Adipose tissue (tissue), 3 donors: ENCODE measurements at places on chromosomes 16 and 17. TPM values are rescaled to one million over a fixed set of nuclear protein-coding genes. Genes with fewer than 3 reads are reported as not detected.

The DNAI2 gene
- not detected for polyA plus RNA-seq

The NAGS gene
- polyA plus RNA-seq = 0.34 TPM

The TOM1L1 gene
- polyA plus RNA-seq = 4.9 TPM

The CCL17 gene
- polyA plus RNA-seq = not detected

The SLFN14 gene
- not detected for polyA plus RNA-seq

The PDF gene
- polyA plus RNA-seq = 4.9 TPM

The C16orf54 gene
- polyA plus RNA-seq = 0.37 TPM

The KCTD19 gene
- 0.05 TPM for polyA plus RNA-seq

The ZNF385C gene
- 0.67 TPM for polyA plus RNA-seq

The TBC1D3K gene
- not detected for polyA plus RNA-seq

The RNF222 gene
- polyA plus RNA-seq = 0.03 TPM

The RNF227 gene
- polyA plus RNA-seq = 2.0 TPM

The TMEM238L gene
- polyA plus RNA-seq = not detected

The TEKT1 gene
- not detected for polyA plus RNA-seq

The IGFALS gene
- polyA plus RNA-seq = 0.45 TPM

The KPNA2 gene
- polyA plus RNA-seq = 3.6 TPM

The PRSS36 gene
- 3.4 TPM for polyA plus RNA-seq

The NETO2 gene
- 1.4 TPM for polyA plus RNA-seq

The CEMP1 gene
- polyA plus RNA-seq = 0.66 TPM

The MRPL38 gene
- polyA plus RNA-seq = 43.1 TPM

The MC1R gene
- 2.7 TPM for polyA plus RNA-seq

The FBXO39 gene
- 0.10 TPM for polyA plus RNA-seq

The TAT gene
- polyA plus RNA-seq = not detected

The MYH13 gene
- polyA plus RNA-seq = 0.01 TPM
